Upper lobe of left lung (tissue), 6 donors: ENCODE measurements at places on chromosomes 3 and 15.

DNA sequence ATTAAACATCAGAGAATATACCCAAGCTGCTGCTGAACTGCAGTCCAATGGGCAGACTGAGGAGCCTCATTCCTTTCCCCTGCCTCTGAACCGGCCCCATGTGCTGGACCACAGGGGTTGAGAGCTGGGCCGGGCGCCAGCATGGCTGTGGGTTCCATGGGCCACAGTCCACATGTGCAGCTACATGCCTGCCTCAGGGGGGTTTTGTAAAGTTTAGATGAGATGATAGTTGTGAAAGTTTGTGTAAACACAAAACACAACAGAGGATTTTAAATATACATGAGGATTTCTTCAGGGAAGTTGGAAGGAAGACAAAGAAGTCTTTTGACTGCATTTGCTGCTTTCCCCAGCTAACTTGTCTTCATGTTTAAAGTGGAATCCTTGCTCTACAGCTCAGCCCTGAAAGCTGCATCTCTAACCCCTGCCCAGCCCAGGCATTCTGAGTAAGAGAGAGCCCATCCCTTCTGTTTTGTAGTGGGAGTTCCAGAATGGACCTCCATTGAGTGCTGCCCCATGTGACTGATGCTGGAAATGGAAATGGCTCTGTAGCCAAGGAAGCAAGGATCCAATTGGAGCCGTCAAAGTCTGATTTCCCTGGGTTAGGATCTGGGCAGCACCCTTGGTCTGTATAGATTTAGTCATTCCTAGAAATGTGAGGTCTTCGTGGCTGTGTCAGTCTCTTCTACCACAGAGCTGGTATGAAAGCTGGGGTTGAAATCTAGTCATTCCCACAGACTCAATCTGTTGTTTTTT, 17.5 kb downstream of the SLC12A8 start:
- peak; percentile 73 for DNase-seq

DNA sequence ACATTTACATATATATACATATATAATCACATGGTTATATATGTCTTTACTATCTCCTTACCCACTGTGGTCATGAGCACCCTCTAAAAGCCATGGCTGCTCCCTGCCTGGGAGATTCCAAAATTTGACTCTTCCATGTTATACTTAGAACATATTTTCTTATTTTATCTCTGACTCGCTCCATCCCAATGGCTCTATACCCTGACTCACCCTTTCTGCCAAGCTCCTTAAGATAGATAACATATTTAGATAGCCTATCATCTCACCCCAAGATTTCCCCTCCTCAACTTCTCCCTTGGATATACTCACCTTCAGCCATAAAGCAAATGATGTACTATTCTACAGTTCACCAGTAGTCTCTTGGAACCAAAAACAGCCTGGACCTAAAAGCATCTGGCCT, 65.1 kb downstream of the CD200R1L start:
- DNase-seq, result no peak

DNA sequence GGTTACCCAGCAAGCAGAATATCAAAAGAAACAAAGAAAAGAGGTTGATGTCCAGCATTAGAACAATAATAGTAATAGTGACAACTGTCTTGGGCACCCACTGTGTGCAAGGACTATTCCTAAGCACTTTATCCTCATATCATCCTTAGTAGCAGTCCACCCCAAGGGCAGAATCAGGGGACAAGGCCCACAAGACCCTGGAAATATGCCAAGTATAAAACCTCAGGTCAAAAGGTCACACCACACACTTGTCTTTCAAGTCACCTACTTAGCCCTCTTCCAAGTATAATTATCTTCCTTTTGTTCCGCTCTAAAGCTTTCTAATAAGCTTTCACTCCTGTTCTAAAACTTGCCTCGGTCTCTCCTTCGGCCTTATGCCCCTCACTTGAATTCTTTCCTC, 124.0 kb upstream of the STT3B start:
- no peak for DNase-seq

DNA sequence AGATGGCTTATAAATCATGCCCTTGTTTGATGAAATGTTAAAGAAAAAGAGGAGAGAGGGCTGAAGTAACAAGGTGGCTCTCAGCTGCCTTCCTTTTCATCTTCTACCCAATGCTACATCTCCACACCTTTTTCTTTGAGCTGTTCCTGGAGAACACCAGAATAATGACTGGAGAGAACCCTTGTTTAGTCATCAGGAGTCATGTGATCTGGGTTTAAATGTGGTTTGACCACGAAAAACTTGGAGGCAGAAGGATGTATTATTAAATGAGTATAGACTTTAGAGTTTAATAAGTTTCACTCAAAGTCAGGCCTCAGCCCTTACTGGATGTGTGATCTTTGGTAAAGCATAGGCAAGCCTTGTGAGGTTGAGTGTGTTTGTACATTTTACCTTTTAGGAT, 230.3 kb upstream of the TBL1XR1 start:
- DNase-seq, result no peak

DNA sequence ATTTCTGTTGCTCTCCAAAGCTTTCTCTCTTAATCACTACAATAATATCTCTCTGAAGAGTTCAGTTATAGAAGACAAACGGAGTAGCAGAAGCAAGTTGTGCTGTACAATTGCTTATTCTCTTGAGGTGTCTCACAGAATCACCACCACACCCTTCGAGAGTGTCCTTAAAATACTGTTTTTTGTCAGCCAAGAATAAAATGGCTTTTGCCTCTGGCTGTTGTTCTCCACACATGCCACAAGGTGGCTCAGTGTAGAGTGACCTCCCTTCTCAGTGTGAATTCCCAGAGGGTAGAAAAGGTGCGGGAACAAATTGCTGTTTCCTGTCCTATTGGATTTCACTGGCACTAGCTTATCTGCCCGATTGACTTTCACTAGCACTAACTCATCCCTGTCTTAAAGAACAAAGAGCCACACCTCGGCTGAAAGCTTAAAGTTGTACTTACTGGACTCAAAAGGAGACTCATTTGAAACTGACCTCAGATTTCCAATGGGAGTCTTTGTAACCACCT, 134.2 kb upstream of the SATB1 start:
- DNase-seq, result peak; percentile 40

DNA sequence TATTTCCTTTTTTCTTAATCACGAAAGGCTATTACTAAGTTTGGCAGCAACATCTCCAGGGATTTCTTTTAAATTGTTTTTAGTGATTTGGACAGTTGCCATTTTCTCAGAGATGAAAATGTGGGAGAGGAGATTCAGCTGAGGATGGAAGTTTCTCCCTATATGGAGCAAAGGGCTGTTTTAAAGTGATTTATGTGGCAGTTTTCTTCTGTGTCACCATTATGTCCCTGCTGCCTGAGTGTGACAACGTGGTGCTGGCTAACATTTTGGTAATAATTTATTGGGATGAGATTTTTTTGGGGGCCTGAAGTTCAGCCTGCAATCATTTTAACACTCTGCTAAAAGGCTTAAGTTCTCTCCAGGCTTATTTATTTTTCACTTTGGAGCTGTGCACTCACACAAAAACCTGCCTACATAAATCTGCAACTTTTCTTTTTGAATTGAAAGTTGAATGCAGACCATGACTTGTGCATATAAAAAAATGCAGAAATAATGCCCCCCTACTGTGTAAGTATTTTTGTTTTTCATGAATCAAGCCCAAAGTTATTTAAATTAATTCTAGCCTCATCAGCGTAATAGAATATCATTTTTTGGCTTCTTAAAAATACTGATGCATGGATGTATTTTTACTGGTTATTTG, 210.9 kb downstream of the ZIC1 start:
- no peak for DNase-seq

DNA sequence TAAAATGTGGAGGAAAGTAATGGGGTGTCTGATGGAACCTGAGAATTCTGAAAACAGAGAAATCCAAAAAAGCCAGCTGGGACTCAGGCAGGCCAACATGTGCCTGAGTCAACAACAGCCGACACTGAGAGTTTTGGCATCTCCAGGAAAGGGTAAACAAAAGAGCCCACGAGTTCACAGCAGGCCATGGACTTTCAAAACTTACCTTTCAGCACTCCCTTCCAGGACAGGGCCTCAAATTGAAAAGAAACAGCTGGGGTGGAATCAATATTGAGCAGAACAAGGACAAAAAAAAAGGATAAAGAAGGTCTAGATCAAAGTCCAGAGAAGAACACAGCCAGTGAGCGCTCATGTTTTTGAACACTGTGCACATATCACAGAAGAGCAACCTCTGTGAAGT, 735.4 kb upstream of the GRM7 start:
- DNase-seq, result no peak

DNA sequence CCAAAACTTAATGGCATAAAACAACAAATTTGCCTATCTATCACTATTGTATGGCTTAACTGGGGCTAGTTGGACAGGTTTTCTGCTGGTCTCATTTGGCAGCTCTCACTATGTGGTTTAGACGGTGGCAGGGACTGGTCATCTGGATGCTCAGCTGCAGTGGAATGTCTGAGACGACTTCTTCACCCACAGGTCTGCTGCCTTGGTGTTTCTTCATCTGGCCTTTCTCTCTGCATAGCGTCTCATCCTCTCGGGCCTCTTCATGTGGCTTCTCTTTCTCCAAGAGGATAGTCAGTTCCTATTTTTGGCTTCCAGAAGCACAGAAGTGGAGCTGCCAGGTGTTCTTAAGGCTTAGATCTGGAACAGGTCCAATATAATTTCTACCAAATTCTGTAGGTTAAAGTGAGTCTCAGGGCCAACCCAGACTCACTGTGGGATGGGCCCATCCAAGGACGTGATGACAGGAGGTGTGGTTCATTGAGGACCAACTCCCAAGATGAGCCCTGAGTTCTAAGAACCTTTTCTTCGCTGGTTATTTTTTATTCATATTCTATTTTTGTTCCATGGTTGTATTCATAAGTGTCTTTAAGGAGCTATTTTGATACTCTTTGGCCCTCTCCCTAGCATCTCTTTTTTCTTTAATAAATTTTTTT, 18.6 kb downstream of the UBE2Q2 start:
- DNase-seq, result no peak

DNA sequence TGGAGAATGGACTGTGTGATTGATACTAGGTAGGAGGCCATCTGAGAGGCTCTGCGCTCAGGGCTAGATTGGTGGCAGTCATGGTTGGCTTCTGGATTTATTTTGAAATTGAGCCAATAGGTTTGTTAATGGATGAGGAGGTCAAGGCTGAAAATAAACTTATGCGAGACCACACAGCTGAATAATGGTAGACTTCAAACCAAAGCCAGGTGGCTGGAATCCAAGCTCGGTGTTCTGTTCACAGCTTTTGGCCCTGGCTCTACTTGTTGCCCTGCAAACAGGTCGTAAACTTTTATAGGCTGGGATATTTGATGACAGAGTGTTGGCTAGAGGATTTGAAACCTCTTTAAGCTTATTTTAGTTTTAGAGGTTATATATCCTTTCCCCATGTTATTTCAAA, 160.4 kb downstream of the CHL1 start:
- DNase-seq, result no peak

DNA sequence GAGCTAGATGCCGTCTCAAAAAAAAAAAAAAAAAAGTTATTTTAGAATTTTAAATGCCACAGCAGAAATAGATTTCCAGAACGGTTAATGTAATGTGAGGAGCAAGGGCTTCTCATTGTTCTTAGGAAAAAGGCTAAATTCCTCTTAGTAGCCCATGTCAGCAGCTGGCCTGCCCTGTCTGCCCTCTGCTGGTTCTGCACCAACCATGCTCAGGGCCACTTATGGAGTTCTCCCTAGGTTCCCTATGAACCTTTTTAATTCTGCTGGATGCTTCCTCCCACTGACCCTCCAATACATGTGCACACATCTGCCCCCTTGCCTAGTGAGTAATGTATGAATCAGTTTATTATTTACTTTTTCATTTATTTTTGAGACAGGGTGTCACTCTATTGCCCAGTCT, 32.2 kb upstream of the DPPA4 start:
- no peak for DNase-seq

- no peak for DNase-seq
Measured at GRCh38 chr3:97712919-97713318, 51.6 kb upstream of the ARL6 start.

- no peak for DNase-seq
Measured at GRCh38 chr15:62935300-62936081, 107.1 kb upstream of the TPM1 start.
